ENCODE measurements at places on chromosomes 13 and 19.

- DNase-seq: no peak
Measured at GRCh38 chr13:48234566-48235340, 1.7 kb downstream of the ITM2B start.

- DNase-seq: no peak
Measured at GRCh38 chr19:38015216-38015615, 108.2 kb downstream of the SIPA1L3 start.

DNA sequence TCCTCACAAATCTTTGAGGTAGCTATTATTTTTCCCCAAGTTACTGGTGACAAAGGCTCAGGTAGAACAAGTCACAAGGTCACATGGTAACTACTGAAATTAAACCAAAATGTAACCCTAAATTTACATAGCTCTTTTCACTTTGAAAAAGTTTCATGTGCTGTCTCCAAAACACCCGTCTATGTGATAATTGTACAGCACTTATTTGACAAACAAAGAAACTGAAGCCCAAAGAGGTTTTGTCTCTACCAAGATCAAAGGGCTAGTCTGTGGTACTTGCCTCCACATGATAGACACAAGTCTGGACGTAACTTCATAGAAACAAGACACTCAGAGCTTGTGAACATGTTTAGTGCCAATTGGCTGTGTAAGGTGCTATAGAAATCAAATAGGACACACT, 108.3 kb downstream of the SACS start:
- DNase-seq: no peak

DNA sequence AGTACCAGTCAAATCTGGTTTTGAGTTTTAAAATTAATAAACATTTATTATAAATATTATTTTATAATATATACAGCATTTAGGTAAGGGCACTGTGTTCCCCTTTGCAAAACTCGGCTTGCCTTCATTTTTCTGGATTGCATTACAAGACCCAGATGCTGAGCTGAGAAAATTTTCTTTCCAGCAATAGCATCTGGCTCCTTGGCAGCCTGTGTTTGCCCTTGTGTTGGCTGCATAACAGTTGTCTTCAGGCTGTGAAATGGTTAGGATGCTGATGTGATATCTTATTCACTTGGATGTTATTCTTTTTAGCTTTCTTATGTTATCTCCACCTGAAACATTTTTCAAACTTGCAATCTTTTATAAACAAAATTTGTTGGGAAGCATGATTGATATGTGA, 784.4 kb downstream of the DACH1 start:
- DNase-seq: peak; percentile 13

- no peak for DNase-seq
Measured at GRCh38 chr13:95710313-95710712, 33.4 kb downstream of the DNAJC3 start.

GRCh38 chr19:752652-753517, 2.0 kb downstream of the MISP start:
- no peak for DNase-seq

DNA sequence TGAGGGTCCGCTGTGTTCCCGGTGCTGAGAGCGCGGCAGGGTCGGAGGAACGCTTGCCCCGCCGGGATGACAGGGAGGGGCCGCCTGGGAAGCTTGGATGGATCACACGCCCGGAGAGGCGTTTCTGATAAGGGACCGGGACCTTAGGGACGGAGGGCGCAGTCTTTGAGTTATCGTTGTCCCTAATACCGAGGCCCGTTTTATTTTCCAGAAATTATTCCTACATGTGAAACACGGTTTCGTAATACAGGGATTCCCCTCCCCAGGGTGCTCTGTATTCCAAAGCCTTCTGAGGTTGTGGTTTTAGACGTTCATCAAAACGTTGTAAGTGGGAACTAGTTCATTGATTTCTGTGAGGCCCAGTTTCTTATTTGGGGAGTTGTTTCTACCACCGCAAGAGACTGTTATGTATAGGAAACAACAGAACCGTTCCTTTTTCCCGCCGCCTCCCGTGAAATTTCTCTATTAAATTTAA, 752 bp downstream of the PDCD5 start:
- DNase-seq: no peak

GRCh38 chr19:15430526-15431120, 11.8 kb upstream of the AKAP8L start:
- no peak for DNase-seq

GRCh38 chr19:15782211-15782610, 5.2 kb upstream of the OR10H5 start:
- no peak for DNase-seq

GRCh38 chr13:43044720-43045301, 21.4 kb downstream of the DNAJC15 start:
- DNase-seq: no peak

DNA sequence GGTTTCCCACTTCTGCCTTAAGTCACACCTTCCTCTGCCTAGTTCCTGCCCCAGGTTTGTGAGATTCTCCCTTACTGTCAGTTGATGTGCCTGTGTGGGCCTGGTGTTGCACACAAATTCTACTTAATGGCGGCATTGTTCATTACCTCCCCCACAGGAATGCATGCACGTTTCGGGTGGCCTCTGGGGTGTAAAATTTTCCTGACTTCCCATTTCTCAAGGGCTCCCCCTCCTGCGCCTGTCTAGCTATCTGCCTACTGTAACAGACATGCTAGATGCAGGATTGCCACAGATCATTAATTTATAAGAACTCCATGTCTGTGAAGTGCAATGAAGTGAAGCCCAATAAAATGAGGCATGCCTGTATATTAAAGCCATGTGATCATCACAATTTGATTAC, 1466.3 kb downstream of the PCDH9 start:
- no peak for DNase-seq

- no peak for DNase-seq
Measured at GRCh38 chr19:53982611-53983010, 8.8 kb upstream of the CACNG6 start.

DNA sequence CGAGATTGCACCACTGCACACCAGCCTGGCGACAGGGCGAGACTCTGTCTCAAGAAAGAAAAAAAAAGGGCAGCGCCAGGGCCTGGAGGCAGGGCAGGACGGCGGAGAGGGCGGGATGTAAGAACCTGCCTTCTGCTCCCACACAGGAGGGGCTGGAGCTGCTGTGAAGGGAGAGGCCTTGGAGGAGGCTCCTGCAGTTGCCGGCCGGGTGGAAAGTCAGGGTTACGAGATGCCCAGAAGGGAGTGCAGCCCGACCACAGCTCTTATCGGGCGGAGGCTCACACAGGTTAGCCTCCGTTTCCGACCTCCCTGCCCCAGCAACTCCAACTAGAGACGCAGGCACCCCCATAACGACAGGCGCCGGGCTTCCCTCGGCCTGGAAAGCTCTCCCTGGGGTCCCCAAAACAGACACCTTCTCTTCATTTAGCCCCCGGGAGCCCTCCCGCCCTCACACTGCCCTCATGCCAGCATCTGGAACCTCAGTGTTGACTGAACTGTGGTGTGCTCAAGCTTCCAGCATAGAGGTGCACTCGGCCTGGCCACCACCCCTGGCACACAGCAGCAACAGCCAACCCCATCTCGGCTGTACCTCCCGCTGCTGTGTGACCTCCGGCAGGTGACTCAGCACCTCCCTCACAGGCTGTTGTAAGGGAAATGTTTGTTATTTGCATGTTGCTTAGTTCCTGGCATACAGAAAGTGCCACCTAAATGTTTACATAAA, 1.4 kb downstream of the PLPP2 start:
- no peak for DNase-seq

GRCh38 chr13:111409413-111409812, 89.0 kb downstream of the TEX29 start:
- DNase-seq: no peak

- DNase-seq: no peak
Measured at GRCh38 chr19:18401580-18402112, 4.2 kb upstream of the LRRC25 start.

GRCh38 chr13:76846363-76846762, 39.8 kb downstream of the KCTD12 start:
- no peak for DNase-seq

GRCh38 chr13:53043398-53043797, 14.8 kb downstream of the OLFM4 start:
- DNase-seq: no peak

- no peak for DNase-seq
Measured at GRCh38 chr19:54178581-54179261, 5.8 kb upstream of the TMC4 start.

DNA sequence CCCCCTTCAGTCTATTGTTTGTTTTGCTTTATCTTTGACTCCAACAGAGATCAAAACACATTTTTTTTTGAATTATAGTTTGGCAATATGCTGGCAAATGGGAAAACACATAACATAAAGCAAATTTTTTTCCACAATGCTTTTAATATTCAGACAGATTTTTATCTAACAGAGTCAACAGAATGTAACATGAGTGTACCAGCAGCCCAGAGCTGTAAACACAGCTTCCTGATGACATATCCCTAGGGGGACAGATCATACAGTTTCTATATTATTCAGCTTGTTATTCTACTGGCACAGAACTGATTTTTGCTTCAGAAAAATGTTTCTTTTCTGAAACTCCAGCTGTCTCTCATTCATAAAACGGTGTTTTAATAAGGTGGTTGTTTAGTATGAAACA, 168.8 kb downstream of the OLFM4 start:
- DNase-seq: no peak

DNA sequence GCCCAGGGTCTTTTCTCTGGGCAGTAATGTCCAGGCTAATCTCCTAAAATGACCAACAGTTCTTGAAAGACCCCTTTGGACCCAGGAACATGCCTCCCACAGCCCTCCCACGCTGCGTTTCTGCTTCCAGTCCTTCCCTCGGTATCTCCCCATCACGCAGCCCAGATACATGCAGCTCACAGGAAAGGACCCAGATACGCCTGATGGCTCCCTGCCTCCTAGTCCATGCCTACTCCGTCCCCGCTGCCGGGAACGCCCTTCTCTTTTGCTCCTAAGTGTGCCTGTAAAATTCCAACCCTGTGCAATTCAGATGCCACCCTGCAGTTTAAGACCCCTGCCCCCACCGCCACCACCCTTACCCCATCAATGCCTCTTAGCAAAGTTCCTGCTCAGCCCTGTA, 778 bp downstream of the MUC16 start:
- no peak for DNase-seq

DNA sequence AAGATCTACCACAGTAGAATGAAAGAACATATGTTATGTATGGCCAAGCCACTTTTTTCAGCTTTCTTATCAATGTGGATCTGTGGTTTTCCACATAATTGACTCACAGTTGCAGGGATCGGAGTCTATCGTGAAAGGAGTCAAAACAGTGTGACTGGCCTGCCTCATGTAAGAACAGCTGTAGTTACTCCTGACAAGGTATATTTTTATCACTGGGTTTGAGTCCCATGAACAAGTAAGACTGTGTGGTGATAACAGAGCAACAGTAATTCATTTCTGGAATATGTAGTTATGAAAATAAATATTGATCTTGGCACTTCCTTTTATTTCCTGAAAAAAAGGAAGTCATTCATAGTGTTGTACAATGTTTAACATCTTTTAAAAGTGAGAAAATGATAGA, 416.6 kb downstream of the KLF12 start:
- no peak for DNase-seq
